ENCODE measurements at places on chromosomes 16 and 17.

- no peak for DNase-seq
These were observed 109.3 kb upstream of the TNRC6C start for GRCh38 chr17:77849239-77849638.

DNA sequence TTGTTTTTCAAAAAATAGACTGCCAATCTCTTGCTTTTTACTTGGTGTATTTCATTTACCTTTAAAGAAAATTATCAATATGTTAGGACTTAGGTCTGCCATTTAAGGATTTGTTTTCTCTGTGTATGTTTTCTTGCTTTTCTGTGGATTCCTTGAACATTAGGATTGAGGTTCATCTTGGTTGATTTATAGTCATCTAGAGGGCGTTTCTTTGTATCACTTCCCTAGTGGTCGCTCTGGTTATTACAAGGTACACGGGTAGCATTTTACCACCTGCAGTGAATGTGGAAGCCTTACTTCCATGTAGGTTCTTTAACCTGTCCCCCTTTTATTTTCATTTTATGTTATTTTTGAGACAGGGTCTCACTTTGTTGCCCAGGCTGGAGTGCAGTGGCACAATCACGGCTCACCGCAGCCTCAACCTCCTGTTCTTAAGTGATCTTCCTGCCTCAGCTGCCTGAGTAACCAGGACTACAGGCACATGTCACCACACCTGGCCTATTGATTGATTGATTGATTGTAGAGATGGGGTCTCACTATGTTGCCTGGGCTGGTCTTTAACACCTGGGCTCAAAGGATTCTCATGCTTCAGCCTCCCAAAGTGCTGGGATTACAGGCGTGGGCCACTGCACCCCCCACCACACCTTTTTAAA is 35.2 kb upstream of the CBX4 start:
- DNase-seq: no peak

DNA sequence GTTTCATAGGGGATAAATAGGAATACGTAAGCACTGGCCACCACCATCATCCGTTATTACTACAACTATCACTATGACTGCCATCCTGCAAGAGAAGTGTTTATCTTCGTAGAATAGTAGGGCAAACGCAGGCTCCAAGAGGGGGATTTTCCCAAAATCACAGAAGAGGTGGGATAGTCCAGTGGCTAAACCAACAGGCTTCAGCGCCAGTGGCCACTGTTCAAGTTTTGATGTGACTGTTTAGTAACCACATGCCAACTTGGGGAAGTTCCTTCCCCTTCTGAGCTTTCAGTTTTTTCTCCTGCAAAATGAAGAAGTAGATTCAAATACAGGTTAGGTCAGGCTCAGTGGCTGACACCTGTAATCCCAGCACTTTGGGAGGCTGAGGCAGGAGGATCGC is 60.7 kb upstream of the GRIN2A start:
- DNase-seq: no peak

- no peak for DNase-seq
These were observed 80.4 kb downstream of the EFCAB5 start for GRCh38 chr17:30021708-30022317.

- no peak for DNase-seq
These were observed 4.5 kb downstream of the ZNF652 start for GRCh38 chr17:49357516-49357915.

GRCh38 chr16:51271156-51271701 is 120.2 kb upstream of the SALL1 start:
- DNase-seq: no peak

- peak; percentile 70 for DNase-seq
These were observed 675 bp downstream of the RNF213 start for GRCh38 chr17:80261159-80261894.

DNA sequence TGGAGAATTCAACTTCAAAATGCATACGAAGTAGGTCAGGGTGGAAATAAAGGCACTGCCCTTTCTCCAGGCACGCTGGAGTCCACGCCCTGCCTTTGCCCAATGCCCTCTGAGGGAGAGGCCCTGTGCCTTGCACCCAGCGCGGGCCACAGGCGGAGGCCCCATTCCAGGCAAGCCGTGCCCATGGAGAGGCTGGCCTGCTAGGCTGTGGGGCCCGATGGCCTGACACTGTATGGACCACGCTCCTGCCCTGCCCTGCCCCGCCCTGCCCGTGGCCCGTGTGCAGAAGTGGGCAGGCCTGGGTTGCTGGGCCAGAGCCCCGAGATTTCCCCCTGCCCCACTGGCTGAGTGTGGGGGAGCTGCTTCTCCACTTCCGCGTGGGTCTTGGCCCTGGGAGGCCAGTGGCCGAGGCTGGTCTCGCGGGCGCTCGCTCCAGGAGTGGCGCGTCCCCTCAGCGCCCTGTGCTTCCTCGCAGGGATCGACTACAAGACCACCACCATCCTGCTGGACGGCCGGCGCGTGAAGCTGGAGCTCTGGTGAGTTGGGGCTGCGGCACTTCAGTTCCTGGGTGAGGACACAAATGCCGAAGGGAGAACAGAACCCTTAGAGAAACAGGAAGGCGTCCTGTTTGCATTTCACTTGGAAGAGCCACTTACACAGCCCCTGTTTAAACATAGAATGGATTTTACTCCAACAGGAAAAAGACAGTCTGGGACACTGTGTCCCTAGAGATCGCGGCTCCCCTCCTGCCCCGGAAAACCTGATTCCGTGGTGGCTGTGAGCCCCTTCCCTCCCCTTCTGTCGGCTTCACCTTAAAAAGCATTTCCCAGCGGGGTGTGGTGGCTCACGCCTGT is 13.8 kb upstream of the WFIKKN1 start:
- DNase-seq: no peak

DNA sequence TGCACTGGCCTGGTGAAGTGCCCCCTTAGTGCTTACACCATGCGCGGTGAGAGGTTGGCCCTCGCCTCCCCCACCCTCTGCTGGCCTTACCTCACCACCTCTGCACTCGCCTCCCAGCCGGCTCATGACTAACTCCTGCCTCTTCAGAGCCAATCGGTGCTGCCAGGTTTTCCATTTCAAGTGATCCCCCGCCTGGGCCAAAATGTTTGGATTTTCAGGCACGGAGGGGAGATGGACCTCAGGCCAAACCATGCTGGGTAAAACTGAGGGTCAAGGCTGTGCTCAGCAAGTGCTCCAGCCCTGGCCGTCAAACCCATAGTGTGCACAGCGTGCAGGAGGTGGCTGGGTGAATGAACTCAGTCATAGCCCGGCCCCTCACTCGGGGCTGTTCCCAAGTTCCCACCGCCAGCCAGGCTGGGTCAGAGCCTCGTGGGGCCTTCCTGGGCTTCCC is 175.4 kb downstream of the SEC14L1 start:
- peak; percentile 90 for DNase-seq

DNA sequence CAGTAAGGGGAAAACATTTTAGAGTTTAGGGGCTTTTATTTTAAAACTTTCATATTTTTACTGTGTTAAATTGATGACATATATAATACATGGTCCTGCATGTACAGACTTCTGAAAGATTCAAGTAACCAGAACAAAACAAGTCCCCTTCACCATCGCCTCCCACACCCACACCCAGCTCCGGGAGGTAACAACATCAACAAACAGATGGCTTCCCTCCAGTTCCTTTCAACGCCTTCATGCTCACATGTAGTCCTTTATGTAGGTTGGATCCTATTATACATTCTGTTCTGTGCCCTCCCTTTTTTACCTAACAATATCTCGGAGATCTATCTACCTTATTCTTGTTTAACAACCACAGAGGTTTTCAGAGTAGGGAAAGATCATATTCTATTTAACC is 30.5 kb downstream of the GINS3 start:
- DNase-seq: no peak

Measured in right lobe of liver (tissue), 6 donors.